ENCODE measurements at places on chromosomes 5 and 9. TPM values are rescaled to one million over a fixed set of nuclear protein-coding genes. Genes with fewer than 3 reads are reported as not detected.

GRCh38 chr5:76021936-76022584 is 61.1 kb upstream of the SV2C start:
- no peak for DNase-seq

- no peak for DNase-seq
Measured at GRCh38 chr5:34412736-34413135, 243.4 kb upstream of the RAI14 start.

GRCh38 chr5:175464074-175464941 is 14.1 kb upstream of the SFXN1 start:
- peak; percentile 60 for DNase-seq

- DNase-seq, result peak; percentile 24
Measured at GRCh38 chr9:131799177-131799823, 59.4 kb upstream of the RAPGEF1 start.

DNA sequence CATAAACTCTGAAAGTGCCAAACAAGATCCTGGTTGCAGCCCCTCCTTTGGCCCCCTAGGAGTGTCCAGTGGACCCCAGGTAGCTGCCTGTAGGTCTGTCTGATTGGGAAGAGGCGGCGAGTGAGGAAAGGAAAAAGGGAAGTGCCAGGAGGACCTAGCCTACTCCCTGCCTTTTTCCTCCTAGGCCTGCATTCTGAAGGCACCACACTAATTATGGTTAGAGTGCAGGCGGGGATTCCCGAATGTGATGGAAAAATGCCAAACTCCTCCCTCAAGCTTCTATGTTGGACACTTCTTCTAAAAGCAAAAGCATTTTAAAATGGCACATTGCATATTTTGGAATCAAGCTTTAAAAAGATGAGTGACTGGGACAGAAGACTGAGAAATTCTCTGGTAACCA is 83.2 kb upstream of the SMIM15 start:
- DNase-seq, result no peak

- peak; percentile 32 for DNase-seq
Measured at GRCh38 chr9:38380230-38380871, 12.2 kb upstream of the ALDH1B1 start.

DNA sequence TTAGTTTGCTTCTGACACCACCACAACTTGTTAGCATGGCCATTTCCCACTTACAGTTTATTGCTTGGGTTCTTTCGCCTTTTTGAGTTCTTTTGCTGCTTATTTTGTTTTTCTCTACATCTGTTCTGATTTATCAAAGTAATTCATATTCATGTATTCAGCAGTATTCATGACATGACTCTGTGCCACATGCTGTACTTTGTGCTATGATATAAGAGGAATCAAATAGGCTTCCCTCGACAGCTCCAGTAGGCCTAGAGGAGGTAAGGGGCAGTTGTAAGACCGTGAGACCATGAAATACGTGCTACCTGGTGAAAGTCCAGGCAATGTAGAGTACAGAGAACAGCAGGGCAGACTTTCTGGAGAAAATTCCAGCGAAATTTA is 110.7 kb upstream of the SAP30L start:
- no peak for DNase-seq

DNA sequence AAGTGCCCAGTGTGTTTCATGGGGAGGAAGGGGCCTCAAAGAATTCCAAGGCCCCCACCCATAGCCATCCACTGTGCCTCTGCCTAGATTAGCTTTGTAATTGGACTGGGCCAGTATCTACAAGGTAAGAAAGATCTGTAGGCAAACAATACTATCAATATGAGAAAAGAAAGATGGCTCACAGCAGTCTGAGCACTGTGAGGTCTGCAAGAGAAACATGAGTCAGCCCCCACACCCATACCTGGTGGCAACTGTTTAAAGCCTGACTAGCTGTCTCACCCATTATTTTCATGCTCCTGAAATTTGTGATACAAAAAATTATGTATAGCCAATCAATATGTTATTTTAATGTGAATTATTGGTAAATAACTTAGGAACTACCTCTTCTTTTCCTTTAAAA is 10.0 kb upstream of the ZNF483 start:
- DNase-seq, result no peak

DNA sequence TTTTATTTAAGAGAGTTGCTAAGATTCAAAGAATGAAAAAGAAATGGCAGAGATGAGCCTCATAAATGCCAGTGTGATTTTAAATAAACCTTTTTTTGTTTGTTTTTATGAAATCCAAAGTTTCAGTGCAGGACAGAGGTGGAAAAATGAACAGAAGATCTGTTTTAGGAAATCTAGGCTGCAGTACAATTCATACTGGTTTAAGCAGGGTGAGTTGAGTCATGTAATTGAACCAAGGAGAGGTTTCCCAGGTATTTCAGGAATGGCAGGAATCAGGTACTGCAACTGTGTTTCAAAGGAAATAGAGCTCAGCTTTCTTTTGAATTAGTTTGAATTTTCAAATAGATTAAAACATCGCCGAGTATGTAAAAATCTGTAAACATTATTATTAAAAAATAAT is 3.0 kb upstream of the ANKRD31 start:
- peak; percentile 28 for DNase-seq

GRCh38 chr5:59843511-59844213 is 49.9 kb downstream of the PDE4D start:
- peak; percentile 0 for DNase-seq

- no peak for DNase-seq
Measured at GRCh38 chr9:134887219-134887618, 6.6 kb downstream of the FCN2 start.

GRCh38 chr5:93209476-93209875 is 371.5 kb downstream of the NR2F1-AS1 start:
- DNase-seq, result no peak

DNA sequence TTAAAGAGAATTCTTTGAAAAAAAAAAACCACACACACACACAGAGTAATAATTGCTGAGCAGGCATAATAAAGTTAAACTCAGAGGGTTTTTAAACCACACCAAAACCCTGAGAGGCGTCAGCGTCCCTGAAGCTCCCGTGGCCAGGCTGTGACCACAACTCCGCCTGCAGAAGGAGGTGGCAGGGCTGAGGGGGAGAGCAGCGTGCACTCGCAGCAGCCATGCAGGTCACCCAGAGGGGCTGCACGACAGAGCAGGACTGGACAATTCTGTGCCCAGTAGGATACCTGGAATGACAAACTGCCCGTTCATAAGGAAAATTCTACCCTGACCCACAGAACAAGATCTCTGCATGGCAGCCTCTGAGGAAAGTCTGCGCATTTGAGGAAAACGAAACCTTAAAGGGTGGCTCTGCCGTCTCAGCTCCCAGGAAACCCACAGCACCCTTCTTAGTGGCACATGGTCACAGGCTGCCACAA is 44.0 kb downstream of the ROR2 start:
- DNase-seq, result no peak

DNA sequence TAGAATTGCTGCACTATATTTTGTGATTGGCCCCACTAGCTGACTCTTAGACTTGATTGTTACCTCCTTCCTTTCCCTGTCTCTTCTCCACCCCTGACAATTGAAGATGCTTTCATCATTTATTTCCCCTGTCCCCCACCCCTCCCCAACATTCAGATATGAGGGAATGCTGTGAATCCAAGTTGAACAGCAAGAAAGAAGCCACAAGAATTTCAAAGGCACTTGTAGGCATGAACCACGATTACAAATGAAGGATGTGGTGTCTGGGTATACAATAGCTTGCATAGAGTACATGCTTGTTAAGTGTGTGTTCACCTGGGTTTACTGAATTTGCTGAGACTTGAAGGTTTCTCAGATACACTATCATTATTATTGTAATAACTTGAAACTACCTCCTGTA is 78.3 kb upstream of the TRIO start:
- no peak for DNase-seq

DNA sequence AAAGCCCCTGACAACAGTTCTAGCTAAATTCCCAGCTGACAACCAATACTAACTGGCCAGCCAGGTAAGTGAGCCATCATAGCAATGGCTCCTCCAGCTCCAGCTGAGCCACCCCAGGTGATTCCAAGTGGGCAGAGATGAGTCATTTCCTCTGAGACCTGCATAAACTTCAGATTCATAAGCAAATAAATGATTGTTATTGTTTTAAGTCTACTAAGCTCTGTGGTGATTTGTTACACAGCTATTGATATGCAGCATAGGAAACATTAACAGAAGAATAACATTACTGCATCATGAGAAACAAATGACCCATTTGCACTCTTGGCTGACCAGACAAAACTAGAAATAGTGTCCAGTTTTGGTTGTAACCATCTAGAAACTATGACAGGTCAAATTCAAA is 60.3 kb downstream of the TTC39B start:
- DNase-seq, result no peak

DNA sequence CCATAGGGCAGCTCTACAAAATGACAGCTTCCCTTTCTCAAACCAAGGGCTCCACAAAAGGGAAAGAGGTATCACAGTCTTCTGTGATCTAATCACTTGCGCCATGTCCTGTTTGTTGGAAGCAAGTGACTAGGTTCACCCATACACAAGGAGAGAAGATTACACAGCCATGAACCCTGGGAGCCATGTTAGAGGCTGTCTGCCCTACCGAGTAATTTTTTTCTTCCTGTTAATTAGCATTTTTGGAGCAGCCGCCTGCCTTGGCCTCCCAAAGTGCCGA is 33.2 kb upstream of the GOLPH3 start:
- no peak for DNase-seq

- no peak for DNase-seq
Measured at GRCh38 chr9:125883565-125884217, 136.5 kb downstream of the PBX3 start.

DNA sequence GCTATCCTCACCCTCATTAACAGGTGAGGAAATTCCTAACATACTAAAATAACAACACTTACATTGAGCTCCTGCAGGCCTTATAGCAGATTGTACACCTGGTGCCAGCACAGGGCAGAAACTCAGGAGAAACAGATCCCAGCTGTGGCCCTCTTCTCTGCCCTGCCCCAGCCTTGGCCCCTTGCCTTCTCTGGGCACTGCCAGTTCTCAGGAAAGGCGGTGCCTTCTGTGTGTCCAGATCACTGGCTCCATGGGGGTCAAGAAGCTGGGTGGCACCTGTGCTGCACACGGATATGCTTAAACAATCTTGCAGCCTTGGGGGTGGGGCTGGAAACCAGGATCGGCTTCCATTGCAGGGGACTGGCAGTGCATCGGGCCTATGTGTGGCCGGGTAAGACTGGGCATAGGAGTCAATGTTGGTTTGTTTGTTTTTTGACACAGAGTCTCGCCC is 19.3 kb downstream of the KYAT1 start:
- no peak for DNase-seq

GRCh38 chr9:76454311-76454710 is 4.7 kb upstream of the GCNT1 start:
- no peak for DNase-seq

- DNase-seq, result no peak
Measured at GRCh38 chr9:99305124-99305523, 83.0 kb downstream of the SEC61B start.

GRCh38 chr5:96374653-96375052 is 58.4 kb downstream of the PCSK1 start:
- no peak for DNase-seq

GRCh38 chr5:2909035-2909434 is 157.6 kb upstream of the IRX2 start:
- no peak for DNase-seq

DNA sequence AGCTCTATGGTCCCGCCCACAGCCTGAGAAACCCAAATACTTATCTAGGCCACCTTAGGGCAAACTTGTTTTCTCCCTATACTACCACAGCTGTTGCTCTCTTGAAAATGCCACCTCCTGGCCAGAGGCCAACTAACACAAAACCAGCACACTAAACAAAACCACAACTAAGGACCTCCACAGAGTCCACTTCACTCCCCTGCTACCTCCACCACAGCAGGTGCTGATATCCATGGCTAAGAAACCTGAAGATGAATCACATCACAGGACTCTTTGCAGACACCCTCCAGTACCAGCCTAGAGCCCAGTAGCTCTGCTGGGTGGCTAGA is 108.4 kb downstream of the ALDH1A1 start:
- no peak for DNase-seq

GRCh38 chr9:19517202-19517942 is 108.6 kb downstream of the ACER2 start:
- DNase-seq, result no peak

DNA sequence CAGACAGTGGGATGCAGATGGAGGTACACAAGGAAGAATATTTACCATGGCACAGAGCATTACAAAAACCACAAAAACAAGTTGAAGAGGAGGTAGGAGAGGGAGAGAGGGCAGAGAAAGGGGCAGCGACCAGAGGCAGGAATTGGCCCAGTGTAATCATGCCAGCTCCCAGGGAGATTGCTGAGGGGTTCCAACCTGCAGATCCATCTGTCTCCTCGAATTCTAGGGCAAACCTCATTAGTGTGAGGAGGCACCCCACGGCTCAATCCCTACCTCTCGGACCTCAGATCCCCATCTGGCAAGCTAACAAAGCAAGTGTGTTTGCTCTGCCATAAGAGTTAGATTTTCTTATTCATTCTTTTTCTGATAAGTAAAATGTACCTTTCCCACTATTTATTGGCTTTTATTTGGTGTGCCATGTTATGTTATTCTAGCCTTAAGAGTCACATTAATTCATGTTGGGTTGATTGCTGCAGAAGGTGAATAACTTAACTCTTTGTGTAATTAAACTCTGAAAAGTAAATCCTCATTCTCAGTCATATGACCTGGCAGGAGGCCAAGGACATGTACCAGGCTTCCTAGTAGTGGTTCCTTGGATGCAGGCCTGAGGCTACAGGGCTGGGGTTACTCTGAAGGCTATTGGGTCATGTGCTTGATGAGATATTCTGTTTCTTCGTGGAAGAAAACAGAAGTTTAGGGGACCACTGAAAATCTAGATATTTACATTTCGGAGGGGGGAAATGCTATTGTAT is 315.2 kb upstream of the ATP10B start:
- no peak for DNase-seq

DNA sequence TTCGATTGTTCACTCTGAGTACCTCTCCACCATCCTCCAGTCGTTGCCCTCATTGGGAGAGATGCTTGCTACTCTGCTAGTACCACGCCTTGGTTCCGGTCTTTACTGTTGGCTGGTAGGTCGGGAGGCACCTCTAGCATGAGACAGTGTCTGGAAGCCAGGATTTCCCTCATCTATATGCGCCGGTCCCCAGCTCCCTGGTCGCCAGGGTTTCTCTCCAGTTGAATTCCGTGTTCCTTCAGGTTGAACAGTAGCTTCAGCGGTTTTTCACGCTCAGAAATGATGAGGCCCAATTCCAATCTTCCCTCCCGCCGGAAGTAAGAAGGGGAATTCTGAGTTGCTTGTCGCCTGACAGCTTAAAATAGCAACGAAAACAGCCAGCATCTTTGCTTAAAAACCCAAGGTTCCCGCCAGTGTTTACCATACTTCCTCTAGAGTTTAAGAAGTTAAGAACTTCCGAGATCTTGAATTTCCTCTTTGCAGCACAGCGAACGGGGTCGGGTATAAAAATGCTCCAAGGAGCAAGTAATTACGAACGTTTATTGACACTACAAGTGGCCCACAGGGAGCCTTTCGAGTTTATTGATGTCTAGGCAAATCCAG is 1.3 kb upstream of the ST8SIA4 start:
- no peak for DNase-seq

GRCh38 chr9:121895818-121896544 is 197.1 kb downstream of the TTLL11 start:
- DNase-seq, result peak; percentile 5

The TRIO gene
- total RNA-seq, result 45.2 TPM

The OTP gene
- not detected for total RNA-seq

The CEMIP2 gene
- total RNA-seq, result 94.3 TPM

The FBXL7 gene
- total RNA-seq, result 0.07 TPM

The ZNF354C gene
- total RNA-seq, result 0.03 TPM

The PLPP1 gene
- 7.3 TPM for total RNA-seq

The KCTD16 gene
- 0.02 TPM for total RNA-seq

The COL27A1 gene
- 71.3 TPM for total RNA-seq

The F2RL1 gene
- 6.3 TPM for total RNA-seq

The SLC25A2 gene
- 0.13 TPM for total RNA-seq

The GAS1 gene
- not detected for total RNA-seq
